ENCODE measurements at places on chromosomes 5 and 9.

- peak; percentile 56 for DNase-seq
Observed at GRCh38 chr9:127877566-127877998, at the start of gene AK1. TSS of gene AK1 (minus strand) at chr9:127877675. CDS start at chr9:127874617, 3,058 bp downstream.

DNA sequence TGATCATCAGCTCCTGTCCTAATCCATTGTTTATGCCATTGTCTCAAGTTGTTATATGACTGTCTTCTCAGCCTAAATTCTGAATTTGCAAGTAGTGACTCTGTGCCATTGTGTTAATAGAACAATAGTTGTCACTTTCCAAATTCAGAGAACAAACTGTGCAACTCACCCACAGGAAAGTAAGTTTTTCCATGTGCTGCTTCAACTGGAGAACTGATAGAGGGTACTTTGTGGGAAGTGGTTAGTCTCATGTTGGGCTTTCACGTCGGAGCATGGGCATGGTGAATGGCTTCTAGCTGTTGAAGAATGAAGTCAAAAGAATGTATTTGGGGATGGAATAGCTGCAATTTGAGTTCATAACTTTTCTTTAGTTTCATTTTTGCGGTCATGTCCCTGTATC, 146.0 kb downstream of the CD180 start:
- no peak for DNase-seq

- peak; percentile 29 for DNase-seq
Observed at GRCh38 chr5:80656425-80656824, 1.6 kb upstream of the DHFR start.

- no peak for DNase-seq
Observed at GRCh38 chr9:33144551-33144950, 22.6 kb downstream of the B4GALT1 start.

DNA sequence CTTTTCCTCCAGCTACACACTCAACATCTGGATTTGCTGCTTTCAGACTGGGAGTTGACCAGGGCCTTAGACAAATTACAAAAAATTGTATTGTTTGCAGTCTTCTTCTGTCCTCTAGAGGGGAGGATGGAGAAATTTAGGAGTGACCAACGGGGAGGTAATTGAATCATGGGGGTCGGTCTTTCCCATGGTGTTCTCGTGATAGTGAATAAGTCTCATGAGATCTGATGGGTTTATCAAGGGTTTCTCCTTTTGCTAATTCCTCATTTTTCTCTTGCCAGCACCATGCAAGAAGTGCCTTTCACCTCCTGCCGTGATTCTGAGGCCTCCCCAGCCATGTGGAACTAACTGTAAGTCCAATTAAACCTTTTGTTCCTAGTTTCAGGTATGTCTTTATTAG, 4.2 kb downstream of the IFNA8 start:
- no peak for DNase-seq

GRCh38 chr5:36606428-36607113, at the start of gene SLC1A3:
TSS of gene SLC1A3 (plus strand) at chr5:36606606. CDS start at chr5:36608424, 1,818 bp downstream.
- DNase-seq = peak; percentile 64

DNA sequence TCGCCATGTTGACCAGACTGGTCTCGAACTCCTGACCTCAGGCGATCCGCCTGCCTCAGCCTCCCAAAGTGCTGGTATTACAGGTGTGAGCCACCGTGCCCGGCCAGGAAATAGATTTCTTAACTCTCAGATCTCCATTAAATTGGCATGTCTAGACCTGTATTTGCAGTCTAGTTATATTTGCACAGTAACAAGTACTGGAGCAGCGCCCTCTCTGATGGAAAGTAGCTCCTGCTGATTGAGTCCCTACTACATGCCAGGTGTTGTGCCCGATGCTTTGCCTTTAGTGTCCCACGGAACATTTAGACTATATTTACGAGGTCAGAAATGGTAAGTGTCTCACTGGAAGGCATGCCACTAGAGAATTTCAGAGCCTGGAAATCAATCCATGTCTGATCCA, 15.8 kb upstream of the TMED9 start:
- DNase-seq = no peak

- no peak for DNase-seq
Observed at GRCh38 chr9:113397203-113397631, 3.9 kb downstream of the ALAD start.

DNA sequence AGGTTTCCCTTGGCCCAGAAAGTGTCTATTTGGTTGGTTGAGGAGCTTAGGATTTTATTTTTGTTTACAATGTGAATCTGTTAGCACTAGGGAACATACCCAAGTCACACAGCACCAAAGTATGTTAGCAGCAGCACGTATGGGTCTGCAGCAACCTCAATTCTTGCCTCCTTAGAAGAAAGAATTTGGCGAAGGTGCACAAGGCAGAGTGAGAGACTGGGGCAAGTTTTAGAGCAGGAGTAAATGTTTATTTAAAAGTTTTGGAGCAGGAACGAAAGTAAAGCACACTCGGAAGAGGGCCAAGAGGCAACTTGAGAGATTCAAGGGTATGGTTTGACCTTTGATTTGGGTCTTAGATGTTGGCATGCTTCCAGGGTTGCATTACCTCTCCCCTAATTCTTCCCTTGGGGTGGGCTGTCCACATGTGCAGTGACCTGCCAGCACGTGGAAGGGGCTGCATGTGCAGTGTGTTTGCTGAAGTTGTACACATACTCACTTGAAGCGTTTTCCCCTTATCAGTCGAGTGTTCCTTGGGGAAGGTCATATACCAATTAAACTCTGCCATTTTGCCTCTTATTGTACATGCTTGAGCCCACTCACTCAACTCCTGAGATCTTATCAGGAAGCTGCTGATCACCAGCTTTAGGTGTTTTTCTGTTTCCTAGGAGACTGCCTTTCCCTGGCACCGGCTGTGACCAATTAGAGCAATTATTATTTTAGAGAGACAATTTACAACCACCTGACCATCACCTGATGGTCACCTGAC, 64.9 kb upstream of the SHC3 start:
- no peak for DNase-seq

GRCh38 chr5:124651663-124652513, 94.6 kb downstream of the ZNF608 start:
- no peak for DNase-seq

DNA sequence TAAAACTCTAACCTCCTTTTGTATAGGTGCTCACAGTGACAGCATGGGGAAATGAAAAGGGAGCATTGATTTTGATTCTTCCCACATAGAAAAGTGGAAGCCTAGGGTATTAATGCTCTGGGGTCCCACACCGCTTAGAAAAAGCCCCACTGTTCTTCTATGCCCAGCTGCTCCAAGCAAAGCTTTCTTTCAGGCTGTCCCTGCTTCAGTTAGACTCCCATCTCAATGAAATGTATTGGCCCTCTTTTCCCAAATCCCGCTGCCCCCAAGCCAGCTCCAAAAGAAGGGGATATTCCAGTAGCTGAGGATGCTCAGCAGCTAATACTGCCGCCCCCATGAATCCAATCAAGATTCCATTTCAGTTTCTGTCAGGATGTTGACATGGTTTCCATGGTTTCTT, 17.0 kb upstream of the CREBRF start:
- no peak for DNase-seq

DNA sequence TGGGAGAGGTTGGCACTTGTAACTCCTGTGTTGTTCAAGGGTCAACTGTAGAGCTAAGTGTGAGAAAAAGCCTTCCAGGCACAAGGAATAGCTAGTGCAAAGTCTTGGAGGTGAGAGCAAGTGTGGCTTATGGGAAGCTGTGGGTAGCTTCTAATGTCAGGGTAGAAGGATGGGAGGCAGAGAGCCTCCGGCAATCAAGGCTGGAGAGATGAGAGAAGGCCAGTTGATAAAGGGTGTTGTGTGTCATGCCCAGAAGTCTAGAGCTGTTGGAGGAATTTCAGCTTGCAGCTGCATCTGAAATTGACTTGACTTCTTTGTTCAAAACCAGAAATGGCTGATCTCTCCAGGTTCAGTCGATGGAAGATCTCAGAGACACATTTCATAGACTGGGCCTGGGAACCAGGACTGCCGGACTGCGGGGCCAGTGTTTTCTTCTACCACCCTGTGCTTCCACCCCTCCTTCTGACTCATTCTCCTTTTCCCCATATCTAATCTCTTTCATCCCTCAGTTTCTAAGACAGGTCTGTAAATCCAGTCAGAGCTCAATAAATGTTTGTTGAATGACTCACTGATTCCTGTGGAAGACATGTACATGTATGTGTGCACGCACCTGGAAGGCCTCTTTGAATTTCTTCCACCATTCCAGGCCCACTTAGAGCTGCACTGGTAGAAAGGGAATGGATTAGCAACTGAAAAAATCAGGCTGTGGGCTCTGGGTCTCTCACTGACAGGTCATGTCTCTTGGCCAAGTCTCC, 67.8 kb upstream of the KLF4 start:
- DNase-seq = no peak

DNA sequence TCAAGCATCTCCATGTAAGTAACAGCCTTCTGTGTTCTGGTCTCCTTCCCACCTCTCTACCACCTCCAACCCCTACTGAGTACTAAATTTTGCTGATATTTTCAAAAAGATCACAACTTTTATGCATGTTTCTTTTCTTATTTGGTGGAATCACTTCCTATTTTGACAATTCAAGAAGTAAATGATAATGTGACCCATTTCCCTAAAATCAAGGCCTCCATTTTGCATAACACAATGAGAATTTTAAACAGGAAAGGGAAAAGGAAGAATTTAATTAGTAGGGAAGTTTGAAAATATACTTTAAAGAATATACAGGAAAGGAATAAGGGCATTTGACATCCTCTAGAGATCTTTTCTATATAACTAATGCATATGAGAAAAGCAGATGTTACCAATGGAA, 212.9 kb upstream of the RASA1 start:
- DNase-seq = no peak

- DNase-seq = no peak
Observed at GRCh38 chr5:150345716-150346115, 11.8 kb upstream of the TCOF1 start.

DNA sequence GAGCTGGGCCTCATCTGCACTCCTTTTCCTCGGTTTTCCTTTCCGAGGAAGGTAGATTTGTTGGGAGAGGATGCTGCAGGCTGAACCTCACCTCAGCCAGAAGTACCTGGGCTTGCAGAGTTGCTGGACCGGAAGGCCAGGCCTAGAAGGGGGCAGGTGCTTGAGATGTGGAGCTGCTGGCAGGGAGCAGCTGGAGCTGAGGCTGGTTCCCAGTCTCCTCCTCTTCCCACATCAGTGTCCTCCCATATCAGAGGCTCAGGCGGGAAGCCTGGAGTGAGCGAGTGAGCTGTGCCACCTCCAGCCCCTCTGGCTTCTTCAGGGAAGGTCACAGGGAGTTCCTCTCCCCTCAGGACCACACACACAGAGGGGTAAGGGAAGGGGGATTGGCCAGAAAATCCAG, 259.4 kb downstream of the GADD45G start:
- no peak for DNase-seq

DNA sequence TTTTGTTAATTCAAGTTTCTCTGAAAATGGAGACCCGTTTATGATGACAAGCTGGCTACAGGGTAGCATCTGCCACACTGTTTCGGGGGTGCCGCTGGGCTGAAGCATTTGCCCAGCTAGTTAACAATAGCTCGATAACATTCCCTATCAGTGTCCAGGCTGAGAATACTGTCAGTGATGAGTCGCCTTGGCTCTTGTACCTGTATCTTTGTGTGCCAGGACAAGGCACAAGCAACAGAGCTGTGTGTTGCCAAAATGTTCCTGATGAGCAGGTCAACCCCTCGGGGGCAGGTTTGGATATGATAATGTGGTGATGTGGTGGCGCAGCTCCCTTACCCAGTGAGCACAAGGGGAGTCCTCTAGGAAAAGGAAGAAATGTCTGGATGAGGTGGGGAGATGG, 7.0 kb downstream of the TGFBI start:
- DNase-seq = no peak

DNA sequence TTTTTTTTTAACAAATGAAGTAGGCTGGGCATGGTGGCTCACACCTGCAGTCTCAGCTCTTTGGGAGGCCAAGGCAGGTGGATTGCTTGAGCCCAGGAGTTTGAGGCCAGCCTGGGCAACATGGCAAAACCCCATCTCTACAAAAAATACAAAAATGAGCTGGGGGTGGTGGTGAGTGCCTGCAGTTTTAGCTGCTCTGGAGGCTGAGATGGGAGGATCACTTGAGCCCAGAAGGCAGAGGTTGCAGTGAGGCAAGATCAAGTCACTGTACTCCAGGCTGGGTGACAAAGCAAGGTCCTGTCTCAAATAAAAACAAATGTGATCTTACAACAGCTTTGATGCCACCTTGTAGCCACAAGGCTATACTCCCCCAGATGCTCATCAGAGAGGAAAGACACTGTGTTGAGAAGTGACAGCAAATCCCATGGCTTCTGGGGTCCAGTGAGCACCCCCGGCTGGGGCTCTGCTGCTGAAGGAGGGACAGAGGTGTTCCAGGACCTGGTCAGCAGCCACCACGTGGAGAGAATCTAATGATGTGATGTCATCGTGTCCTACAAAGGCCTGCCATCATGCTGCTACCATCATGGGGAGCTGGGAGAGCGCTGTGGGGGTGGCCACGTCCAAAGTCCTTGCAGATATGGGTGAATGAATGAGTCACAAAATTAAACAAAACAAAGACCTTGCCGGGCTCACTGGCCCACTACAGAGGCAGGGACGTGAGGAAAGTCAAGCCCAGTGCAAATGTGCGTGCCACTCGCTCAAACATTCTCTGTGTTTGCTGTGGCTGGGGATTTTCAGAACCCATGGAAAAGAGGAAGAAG, 60.7 kb downstream of the PRRT1B start:
- DNase-seq = no peak

DNA sequence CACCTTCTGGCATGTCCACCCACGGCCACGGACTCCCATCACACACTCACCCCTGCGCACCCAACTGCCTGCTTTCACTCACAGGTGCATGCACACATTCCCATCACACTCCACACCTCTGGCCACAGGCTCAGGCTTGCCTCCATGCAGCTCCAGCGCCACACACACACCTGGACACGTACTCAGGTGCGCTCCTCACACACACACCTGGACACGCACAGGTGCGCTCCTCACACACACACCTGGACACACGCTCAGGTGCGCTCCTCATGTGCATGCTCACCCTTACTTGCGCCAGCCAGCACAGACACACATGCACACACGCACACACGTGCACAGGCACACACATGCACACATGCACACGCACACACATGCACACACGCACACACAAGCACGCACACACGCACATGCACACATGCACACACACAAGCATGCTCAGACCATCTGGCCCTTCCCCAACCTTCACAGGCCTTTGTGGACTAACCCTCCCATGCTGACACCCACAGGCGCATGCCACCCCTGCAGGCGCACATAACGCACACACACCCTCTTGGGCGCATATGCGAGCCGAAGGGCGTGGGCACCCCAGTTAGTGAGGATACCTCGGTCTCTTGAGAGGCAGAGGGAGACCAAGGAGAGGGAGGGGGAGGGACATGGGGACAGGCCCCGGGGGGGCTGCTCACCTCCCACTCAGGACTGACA, 8.3 kb downstream of the GRIN1 start:
- no peak for DNase-seq

DNA sequence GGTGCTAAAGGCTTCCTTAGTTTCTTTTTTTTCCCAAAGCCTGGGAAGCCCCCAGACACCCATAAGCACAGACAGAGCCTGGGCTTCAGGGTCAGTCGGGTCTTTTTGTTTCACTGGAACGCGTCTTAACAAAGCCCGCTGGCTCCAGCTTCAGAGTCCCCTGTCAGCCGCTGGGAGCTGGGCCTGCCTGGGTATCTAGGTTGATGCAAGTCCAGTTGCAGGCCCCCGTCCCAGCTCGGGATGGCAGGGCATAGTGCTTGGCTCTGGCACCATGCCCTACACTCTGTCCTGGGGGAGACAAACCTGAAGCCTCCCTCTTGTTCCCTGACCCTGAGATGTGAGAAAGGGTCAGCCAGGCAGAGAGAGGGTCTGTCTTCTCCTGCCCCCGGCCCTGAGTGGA, 14.5 kb downstream of the OLFM1 start:
- no peak for DNase-seq

All from AG10803 (cell line).